ENCODE measurements at places on chromosomes 1 and 21. TPM values are rescaled to one million over a fixed set of nuclear protein-coding genes. Genes with fewer than 3 reads are reported as not detected.

USP25 gene
- 39.0 TPM for total RNA-seq

SPRR1B gene
- total RNA-seq, result not detected

OR2T29 gene
- not detected for total RNA-seq

CD1E gene
- total RNA-seq, result not detected

RORC gene
- total RNA-seq, result not detected

CYP2J2 gene
- total RNA-seq, result 3.8 TPM

FGR gene
- not detected for total RNA-seq

BGLAP gene
- 0.67 TPM for total RNA-seq

SZRD1 gene
- 75.9 TPM for total RNA-seq

MIXL1 gene
- 3.7 TPM for total RNA-seq

WNT9A gene
- 1.4 TPM for total RNA-seq

GBP5 gene
- total RNA-seq, result 0.14 TPM

LYPD8 gene
- total RNA-seq, result not detected

VAV3 gene
- total RNA-seq, result 0.86 TPM

TPTE gene
- not detected for total RNA-seq

LRRN2 gene
- total RNA-seq, result 5.0 TPM

OR14C36 gene
- total RNA-seq, result not detected

CYP4Z1 gene
- not detected for total RNA-seq

OR10J1 gene
- not detected for total RNA-seq

PALMD gene
- 0.63 TPM for total RNA-seq

GPR52 gene
- total RNA-seq, result 1.9 TPM

FAM3B gene
- not detected for total RNA-seq

SERTAD4 gene
- 0.63 TPM for total RNA-seq

DNALI1 gene
- total RNA-seq, result 28.7 TPM

CSDE1 gene
- total RNA-seq, result 512 TPM

APOBEC4 gene
- total RNA-seq, result not detected

C8A gene
- not detected for total RNA-seq

TNFSF18 gene
- 0.11 TPM for total RNA-seq

IFI44 gene
- total RNA-seq, result not detected

MYBPH gene
- total RNA-seq, result 1.4 TPM

C1orf167 gene
- total RNA-seq, result 0.14 TPM

MCOLN3 gene
- total RNA-seq, result 0.36 TPM

FALEC gene
- total RNA-seq, result not detected

AJAP1 gene
- total RNA-seq, result not detected

PDZK1 gene
- total RNA-seq, result not detected

SLC35F3 gene
- 0.98 TPM for total RNA-seq

C1QA gene
- total RNA-seq, result not detected

TMPRSS2 gene
- not detected for total RNA-seq

RBM11 gene
- total RNA-seq, result 5.0 TPM

OR10Z1 gene
- not detected for total RNA-seq

IFI44L gene
- 0.04 TPM for total RNA-seq

FCMR gene
- total RNA-seq, result not detected

RIPPLY3 gene
- not detected for total RNA-seq

Data from cardiac muscle cell (in vitro differentiated cells and primary cell).